ENCODE measurements at places on chromosomes 4 and X.
A peak's percentile ranks its signal among the peaks of the same experiment; 100 is the strongest.

GRCh38 chr4:40718586-40718985, 31.2 kb upstream of the NSUN7 start:
- DNase-seq: peak; percentile 83

- no peak for DNase-seq
These were observed 67.4 kb upstream of the CLCN4 start for GRCh38 chrX:10089378-10089795.

DNA sequence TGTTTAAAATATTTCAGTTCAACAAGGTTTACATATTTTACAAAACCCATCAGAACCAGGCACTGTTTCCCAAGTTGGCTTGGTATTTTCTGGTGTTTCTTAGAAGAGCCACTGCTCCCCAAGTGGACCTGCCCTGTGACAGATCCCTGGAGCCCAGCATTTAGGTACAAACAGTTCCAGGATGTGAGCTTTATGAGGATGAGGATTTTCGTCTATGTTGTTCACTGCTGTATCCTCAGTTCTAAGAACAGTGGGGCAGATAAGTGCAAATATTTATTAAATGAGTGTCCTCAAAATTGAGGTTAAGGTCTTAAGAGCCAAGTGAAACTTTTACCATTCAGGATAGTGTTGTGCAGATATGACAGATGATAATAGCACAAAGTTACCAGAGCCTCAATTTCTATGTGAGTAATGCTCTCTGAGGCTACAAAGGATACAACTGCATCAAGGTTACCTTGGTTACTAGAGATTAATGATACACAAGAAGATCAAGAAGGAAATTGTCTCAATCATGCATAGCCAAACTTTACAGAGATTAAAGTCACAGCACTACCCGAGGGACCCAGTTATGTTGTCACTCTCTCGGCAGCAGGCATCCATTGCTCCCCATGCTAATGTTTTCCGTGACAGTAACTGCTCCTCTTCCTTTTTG, 37.5 kb downstream of the ANXA3 start:
- DNase-seq: no peak

DNA sequence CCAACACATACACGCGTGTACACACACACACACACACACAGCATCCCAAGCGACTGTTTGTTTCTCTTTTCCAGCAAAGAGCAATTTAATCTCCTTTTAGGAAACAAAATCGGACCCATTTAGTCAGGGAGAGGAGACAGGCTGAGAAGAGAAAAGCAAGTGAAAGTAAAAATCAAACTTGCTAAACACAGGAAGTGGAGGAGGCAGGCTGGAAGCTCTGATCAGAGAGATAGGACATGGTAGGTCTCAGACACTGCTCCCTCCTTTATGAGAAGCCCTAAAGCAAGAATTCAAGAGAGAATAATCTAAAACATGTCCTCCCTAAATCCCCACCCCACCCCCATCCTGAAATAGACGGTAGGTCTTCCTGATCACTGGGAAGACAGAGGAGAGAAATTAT, 62.3 kb downstream of the GPC3 start:
- no peak for DNase-seq

DNA sequence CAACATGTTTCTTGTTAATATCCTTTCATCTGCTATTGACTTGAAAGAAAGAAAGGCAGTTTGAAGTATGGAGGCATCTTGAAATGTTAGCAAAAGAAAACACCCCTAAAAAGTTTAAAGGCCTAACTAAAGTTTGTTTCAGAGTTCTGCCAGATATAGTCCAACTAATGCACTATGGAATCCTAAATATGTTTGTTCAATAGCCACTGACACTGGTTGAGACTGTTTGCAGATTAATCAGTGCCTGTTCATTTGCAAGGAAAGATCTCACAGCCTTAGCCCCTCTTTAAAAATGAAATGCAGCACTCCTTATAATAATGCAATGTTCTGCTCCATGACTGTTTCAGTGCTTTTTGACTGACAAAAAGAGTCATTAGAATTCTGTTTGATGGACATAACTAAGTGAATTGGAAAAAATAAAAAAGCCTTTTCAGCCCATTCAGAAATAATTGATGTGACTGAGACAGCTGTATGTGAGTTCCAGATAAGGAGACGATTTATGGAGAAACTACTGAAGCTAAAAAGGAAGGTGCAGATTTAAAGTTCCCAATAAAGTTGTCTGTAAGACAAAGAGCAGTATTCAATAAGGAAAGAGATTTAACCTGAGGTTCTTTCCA, 192.0 kb downstream of the PCDH7 start:
- no peak for DNase-seq

GRCh38 chrX:27680726-27681125, 90.6 kb downstream of the DCAF8L2 start:
- DNase-seq: no peak

- no peak for DNase-seq
These were observed 72.8 kb downstream of the IRF2 start for GRCh38 chr4:184401397-184402171.

- DNase-seq: no peak
These were observed 683.5 kb upstream of the GRIA3 start for GRCh38 chrX:122500556-122500955.

GRCh38 chr4:142095886-142096605, 459.7 kb downstream of the IL15 start:
- peak; percentile 26 for DNase-seq

- DNase-seq: no peak
These were observed 46.8 kb upstream of the MID1 start for GRCh38 chrX:10667143-10667542.

DNA sequence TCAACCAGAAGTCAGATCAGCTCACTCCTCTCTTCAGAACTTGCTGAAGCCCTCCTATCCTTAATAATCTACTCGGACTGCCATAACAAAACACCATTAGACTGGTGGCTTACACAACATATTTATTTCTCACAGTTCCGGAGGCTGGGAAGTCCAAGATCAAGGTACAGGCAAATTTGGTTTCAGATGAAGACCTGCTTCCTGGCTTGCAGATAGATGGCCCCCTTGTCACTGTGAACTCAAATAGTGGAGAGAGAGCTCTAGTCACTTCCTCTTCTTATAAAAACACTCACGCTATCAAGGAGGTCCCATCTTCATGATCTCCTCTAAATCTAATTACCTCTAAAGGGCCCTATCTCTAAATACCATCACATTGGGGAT, 125.1 kb downstream of the CAMK2D start:
- no peak for DNase-seq

- peak; percentile 19 for DNase-seq
These were observed 62.7 kb downstream of the HTRA3 start for GRCh38 chr4:8332038-8332857.

DNA sequence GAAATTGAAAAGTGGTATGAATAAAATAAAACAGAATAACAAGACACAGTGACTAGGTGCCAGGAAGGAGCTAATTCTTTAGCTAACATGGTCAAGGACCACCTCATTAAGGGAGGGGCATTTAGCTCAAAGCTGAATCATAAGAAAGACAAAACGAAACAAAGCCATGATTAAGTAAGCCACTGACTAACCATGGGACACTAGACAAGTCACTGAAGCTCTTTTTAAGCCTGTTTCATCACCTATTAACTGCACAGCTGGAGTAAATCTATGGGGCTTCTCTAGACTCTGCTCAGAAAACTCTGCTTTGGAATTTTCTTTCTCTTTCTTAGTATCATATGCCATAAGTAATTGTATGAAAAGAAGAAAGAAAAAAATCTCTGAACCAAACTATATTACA, 49.8 kb upstream of the C1QTNF7 start:
- no peak for DNase-seq

DNA sequence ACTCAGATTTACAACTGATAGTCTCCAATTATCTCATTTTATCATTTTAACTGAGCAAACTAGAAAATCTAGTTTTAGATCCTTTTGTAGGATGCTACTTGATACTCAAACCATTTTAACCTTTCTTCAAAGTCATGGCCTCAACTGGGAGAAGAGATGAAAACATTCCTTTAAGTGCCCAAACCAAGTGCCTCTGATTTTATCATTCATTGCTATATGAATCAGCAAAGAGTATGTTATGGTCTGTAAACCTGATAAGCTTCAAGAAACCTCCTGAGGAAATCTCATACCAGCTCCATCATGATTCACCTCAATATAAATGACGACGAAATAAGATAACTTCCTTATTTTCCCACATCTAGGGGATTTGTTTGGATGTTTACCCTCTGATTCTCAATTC, 119.9 kb downstream of the FAM13A start:
- DNase-seq: no peak

GRCh38 chr4:14893713-14894112, 108.6 kb upstream of the CPEB2 start:
- DNase-seq: no peak

DNA sequence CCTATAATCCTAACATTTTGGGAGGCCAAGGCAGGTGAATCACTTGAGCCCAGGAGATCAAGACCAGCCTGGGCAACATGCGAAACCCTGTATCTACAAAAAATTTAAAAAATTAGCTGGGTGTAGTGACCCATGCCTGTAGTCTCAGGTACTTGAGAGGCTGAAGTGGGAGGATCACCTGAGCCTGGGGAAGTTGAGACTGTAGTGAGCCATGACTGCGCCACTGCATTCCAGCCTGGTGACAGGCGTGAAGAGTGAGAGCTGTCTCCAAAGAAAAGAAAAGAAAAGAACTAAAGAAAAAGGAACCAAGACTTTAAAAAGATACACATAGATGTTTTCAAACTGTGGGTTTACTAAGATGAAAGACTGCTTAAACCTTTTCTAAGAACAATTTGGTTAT, 129.0 kb downstream of the SPCS3 start:
- no peak for DNase-seq

GRCh38 chr4:84870398-84871163, 95.9 kb downstream of the WDFY3 start:
- DNase-seq: no peak

GRCh38 chrX:70301716-70302115, 11.8 kb downstream of the KIF4A start:
- no peak for DNase-seq

DNA sequence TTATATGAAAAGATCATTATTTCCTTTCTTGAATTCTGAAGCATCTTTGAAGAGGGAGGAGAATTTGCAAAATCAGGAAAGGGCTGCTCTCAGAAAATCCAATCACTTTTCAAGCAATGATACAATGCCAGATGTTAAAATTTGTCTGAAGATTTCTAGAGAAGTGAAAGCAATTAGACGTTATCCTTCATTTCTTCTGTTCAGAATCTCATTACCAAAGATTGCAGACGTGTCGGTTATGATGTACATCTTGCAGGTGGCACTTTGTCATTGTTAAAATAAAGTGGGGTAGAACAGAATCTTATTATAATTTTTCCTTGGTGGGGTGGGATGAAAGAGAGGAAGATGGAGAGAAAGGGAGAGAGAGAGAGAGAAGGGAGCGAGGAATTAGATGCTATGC, 296.4 kb upstream of the STS start:
- DNase-seq: no peak

- peak; percentile 75 for DNase-seq
These were observed 40.4 kb downstream of the RNF212 start for GRCh38 chr4:1072830-1073446.

- no peak for DNase-seq
These were observed 9.5 kb upstream of the SFRP2 start for GRCh38 chr4:153798420-153798819.

DNA sequence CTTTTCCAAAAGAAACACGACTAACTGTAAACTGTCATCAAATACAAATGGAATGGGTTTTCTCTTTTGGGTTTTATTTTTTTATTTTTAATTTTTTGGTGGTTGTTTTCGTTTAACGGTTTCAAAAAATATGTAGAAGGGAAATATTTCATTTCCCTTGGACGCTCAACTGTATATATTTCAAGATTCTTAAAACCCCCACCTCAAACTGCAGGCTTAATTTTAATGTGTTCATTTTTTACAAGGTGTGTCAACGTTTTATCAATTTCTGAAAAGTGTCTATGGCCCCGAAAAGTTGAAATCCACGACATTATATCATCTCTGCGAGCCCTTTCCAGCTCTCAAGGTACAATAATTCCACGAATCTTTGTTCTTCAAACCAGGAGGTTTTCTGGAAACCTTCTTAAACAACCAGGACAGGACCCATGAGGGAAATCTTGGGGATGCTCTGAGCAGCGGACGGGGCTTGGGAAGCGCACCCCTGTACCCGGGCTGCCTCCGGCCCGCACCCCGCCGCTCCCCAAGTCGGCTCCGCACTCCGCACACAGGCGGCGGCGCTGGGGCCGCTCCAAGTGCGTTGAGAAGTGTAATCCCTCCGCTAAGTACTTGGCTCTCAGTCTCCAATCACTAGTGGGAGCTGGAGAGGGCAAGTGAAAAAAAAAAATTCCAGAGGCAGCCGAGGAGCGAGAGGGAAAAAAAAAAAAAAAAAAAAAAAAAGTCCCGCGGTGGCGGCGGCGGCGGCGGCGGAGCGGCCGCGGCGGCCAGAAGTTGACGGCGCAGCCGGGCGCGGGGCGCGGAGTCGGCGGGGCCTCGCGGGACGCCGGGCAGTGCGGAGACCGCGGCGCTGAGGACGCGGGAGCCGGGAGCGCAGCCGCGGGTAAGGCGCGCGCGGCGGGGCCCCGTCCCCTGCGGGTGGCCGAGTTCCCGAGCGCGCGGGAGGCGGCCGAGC, at the start of gene BMPR1B:
BMPR1B (plus strand) TSS at position 764 of the 949 bp plus-strand sequence. CDS start 346,470 bp downstream, outside the sequence.
- no peak for DNase-seq

DNA sequence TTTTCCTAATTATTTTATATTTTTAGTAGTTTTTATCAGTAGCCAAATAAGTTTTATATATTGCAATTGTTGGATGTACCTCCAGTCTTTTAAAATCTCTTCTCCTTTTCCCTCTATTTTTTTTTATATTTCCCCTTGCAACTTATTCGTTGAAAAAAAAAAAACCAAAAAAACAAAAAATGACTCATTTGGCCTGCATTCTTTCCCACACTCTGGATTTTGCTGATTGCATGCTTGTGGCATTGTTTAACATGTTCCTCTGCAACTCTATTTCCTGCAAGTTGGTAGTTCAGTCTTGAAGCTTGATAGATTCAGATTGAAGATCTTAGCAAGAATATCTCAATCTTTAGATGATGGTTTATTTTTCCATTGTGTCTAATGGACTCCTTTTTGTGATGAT, 260.6 kb upstream of the BOD1L1 start:
- DNase-seq: no peak

GRCh38 chrX:5907207-5907606, 321.5 kb downstream of the NLGN4X start:
- no peak for DNase-seq

GRCh38 chr4:76059750-76060149, 14.8 kb upstream of the ART3 start:
- no peak for DNase-seq

DNA sequence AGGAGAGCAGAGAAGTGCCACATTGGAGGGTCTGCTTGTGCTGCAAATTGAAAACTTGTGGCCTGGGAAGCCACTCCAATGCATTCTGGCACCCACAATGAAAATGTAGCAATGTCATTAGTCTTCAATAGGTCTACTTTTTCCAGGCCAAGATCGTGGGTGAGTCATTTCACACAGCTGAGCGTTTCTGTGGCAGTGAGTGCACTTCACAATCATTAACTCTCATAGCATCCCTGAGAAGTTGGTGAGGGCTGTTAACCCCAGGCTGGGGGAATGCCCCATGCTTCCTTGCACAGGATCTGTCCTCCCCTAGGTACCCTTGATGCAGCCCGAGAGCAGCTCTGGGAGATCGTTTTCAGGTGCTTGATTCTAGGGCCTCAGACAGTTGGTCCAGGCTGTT, 196.8 kb upstream of the ATP6AP2 start:
- no peak for DNase-seq

GRCh38 chr4:67581913-67582312, 23.4 kb downstream of the STAP1 start:
- DNase-seq: no peak

- DNase-seq: no peak
These were observed 1840.1 kb downstream of the PCDH7 start for GRCh38 chr4:32560306-32560705.
